CD8-positive, alpha-beta T cell (primary cell): ENCODE measurements at places on chromosomes 12 and 14.

- no peak for DNase-seq
Measured at GRCh38 chr14:76644855-76645518, 116.3 kb upstream of the VASH1 start.

- DNase-seq, result no peak
Measured at GRCh38 chr12:113248842-113249435, 27.7 kb downstream of the TPCN1 start.

GRCh38 chr12:91009319-91009950, 4.7 kb upstream of the EPYC start:
- no peak for DNase-seq

GRCh38 chr14:32009976-32010581, 67.0 kb upstream of the ARHGAP5 start:
- DNase-seq, result no peak

DNA sequence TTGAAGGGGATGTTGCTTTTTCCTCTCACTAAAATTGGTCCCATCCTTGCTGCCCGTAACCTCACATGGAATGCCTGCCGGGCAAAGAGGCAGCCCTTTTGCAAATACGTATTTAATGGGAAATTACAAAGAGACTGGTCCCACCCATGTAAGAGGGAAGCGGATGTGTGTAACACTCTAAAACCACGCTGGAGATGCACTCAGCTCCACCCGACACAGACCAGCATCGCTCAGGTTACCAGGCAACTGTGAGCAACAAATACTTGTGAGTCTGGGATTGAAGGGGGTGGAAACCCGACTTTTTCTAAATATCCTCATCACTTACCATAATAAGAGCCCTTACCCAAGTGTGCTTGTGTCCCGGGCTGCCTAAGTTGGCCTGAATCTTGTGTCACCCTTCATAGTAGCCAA, 47.7 kb downstream of the ELK3 start:
- DNase-seq, result peak; percentile 98

DNA sequence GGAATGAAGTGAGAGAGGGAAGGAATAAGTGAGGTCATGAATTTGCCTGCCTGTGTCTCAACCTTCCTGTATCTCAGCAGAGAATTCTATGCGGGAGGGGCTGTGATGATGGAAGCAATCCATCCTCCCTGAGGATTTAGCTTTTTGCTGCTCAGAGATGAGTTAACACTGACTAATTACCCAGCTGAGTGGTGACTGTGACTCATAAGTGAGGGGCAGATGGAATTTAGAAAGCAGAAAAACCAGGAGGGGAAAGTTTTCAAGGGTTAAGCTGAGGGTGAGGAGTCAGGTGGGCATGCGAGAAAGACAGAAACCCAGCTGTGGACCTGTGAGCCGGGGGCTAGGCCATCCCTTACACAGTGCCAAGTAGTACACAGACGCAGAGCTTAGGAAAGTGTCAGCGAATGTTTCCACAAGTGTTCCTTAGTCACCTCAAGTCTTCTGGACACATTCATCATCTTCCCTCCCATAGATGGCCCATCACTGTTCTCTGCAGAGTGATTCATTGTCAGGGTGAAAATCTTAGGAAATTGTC, 277.9 kb downstream of the IPO8 start:
- DNase-seq, result no peak

DNA sequence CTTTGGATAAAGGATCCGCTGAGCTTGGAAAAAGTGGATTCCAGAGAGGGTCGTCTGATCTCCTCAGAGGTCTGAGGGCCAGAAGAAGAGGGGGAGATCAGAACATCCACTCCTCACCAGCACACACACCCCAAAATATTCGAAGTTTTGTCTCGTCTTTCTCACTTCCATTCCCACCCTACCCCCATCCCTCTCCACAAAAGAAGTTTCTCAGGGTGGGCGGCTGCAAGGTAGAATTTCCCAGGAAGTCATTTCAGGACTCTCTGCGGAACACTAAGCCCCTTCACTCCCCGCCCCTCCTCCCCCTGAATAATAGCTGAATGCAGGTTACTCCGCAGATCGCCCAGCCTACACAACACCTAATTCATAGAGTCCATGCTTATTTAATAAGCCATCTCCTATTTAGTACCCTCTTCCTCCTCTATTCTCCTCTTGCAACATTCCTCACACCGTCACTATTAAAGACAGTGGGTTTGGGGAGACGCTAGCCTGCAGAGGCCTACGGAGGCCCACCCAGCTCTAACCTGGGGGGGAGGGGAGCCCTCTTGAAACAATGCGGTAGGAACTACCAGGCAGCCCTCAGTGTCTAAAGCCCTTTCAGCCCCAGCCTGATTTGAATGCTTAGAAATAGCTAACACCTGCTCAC, 649 bp upstream of the SALL2 start:
- DNase-seq, result no peak

DNA sequence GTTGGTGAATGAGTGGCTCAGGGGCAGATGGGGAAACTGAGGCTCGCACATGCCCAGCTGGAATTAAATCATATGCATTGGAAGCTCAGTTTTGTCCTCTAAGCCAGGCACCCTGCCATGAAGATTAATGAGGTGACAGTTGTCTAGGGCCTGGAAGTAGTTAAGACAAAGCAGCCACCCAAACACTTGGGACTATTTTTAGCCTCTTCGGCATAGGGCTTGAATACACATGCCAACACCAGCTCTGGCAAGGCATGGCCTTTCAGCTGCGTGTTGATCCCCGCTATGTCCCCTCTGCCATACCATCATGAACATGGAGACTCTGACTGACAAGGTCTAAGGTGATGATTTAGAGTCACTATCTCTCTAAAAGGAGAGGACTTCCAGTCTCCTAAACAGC, 250.2 kb downstream of the KSR2 start:
- DNase-seq, result no peak

DNA sequence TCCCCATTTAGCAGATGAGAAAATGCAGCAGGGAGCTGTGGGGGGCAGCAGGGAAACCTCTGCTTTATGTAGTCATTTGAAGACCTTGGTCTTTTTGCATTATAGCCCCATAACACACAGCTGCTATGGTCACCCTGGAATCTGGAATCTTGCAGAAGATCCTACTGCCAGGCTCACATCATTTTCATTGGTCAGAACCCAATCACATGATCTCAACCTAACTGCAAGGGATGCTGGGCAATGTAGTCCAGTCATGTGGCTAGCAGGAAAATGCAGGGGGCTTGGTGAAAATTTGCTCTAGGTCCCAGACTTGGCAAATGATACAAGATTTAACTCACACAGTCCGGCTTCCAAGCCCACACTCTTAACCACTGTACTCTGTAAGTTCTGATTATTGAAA, 1028.7 kb downstream of the AACS start:
- no peak for DNase-seq

DNA sequence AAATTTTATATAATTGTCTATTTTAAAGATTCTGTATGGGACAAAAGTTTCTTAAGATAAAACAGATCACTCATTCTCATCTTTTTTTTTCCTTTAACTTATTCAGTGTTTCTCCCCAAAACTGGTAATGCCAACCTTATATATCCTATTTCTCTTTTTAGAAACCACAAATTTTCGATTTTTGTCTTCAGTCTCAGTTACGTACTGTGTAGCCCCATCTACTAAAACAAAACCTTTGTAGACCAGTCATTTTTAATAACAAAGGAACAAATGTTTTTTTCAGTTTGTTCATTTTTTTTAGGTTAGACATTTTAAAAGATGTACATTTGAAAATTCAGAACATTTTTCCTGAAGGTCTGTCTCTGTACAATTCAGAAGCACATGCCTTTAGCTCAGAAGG, 18.2 kb downstream of the PNMA1 start:
- DNase-seq, result no peak

GRCh38 chr12:83128540-83128939, 441.8 kb downstream of the TMTC2 start:
- no peak for DNase-seq

- DNase-seq, result no peak
Measured at GRCh38 chr14:55107766-55108554, 21.1 kb upstream of the LGALS3 start.

DNA sequence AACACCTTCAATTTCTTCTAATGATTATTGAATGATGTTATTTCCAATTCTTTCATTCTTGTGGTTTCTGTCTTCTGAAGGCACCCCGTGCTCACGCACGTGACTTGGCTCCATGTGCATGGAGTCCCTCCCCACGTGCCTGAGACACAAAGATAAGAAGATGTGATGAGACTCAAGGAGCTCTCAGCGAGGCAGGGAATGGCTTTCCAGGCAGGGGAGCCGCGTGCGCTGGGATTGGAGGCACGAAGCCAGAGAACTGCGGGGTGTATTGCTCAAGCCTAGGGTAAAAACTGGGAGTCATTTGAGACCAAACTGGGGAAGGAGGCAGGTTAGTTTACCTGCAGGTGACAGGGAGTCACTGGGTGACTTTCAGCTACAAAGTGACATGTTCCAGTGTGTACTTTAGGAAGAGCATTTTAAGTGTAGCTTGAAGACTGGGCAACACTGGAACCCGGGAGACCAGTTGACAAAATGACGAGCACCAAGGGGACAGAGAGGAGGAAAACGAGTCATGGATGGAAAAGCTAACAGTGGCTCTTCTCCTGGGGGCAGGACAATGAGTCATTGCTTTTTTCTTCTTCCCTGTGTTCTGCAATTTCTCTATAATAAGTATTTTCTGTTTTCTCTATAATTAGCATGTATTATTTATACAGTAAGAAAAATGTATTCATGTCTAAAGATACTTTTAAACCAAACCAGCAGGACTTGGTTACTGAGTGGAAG, 311.7 kb upstream of the FKBP4 start:
- DNase-seq, result no peak

DNA sequence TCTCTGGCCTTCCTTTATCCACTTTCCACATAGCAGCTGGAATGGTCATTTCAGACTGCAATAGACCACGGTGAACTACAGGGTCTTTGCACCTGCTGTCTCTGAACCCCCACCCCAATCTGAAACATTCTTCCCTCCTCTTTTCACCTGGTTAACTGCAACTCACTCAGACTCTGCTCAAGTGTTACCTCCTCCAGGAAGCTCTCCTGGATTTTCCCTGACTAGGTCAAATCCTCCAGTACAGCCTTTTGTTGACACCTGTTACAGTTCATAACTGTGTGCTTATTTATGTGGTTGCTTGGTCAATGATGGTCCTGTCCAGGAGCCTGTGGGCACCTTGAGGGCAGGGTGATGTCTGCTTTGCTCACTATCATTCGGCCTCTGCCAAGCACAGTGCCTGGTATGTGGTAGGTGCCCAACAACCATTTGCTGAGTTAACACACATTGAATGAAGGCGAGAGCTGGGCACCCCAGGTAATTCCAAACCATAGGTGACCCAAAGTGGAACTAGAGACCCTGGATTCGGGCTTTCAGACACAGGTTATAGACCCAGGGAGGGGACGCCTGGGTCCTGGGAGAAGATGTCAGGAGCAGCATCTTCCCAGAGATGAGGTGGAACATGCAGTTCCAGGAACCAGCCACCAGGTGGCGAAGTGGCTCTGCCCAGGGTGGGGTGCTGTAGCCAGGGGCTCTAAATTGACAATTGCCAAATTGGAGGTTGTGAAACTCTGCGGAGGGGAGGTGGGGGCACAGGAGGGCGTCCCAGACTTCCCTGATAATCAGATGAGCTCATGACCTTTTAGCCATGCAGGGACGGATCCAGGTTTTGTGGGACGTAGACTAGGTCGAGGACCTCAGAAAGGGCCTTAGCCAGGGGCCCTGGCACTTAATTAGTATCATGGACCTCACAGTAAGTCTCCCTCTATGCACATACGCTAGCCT, 28.1 kb downstream of the TRPV4 start:
- peak; percentile 72 for DNase-seq

GRCh38 chr12:105235732-105236476, at the start of gene APPL2:
Gene APPL2, minus strand, starts transcription at chr12:105236174. Its CDS starts 162 bp downstream, at chr12:105236012.
- peak; percentile 91 for DNase-seq

GRCh38 chr14:85856430-85856829, 326.5 kb downstream of the FLRT2 start:
- no peak for DNase-seq

- DNase-seq, result no peak
Measured at GRCh38 chr14:36256126-36256801, 64.2 kb downstream of the MBIP start.

- no peak for DNase-seq
Measured at GRCh38 chr14:89544636-89545301, 127.7 kb upstream of the FOXN3 start.

DNA sequence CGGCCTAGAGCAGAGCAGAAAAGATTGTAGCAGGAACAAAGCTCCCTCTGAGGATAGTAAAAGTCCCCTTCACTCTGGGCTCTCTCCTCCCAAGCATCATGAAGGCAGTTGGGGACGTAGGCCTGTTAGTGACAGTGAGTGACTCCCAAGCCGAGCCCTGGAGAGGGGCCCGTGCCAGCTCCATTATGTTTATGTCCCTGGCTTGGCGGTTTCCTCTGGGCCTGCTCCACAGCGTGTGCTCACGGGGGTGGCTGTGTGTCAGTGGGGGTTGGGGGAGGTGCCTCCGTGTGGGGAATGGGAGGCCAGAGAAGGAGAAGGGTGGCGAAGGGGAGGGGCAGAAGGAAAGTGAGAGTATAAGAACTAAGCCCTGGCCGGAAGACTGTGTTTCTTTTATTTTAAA, 170.0 kb upstream of the VASH1 start:
- DNase-seq, result no peak

DNA sequence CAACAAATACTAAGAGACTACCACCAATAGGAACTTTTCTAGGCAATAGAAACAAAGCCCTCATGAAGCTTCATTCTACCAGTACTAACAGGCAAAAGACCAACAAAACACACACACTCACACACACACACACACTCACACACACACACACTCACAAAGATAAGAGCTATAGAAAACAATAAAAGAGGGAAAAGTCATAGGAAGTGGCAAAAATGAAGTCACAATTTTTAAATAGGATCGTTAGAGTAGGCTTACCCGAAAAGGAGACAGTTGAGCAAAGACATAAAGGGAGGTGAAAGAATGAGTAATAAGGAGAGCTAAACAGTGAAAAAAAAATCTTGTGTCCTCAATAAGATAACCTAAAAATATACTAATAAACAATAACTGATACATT, 66.5 kb downstream of the C2CD5 start:
- DNase-seq, result no peak

DNA sequence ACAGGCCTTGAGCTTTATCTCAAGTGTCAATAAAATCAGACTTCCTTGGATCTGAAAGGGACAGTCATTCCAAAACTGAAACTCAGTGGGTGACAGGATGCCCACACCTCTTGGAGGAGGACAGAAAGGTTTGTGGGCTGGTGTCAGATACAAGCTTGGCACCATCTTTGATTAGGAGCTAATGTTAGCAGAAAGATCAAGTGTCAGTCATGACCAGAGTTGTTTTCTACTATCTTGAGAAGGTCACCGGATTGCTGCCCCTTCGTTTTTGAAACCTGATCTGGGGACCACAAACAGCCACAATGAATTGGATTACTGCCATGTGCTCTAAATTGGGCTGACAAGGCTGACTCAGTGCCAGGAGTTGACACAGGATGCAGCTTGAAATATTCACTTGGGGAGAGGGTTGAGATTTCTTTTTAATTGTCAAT, 88.3 kb downstream of the OTOGL start:
- no peak for DNase-seq

- DNase-seq, result no peak
Measured at GRCh38 chr12:9856151-9856550, 13.0 kb downstream of the CLEC2B start.

- no peak for DNase-seq
Measured at GRCh38 chr12:44628180-44628579, 247.9 kb downstream of the NELL2 start.

- DNase-seq, result no peak
Measured at GRCh38 chr14:22896760-22897159, 13.7 kb downstream of the REM2 start.
